Right ventricle myocardium inferior (tissue), 1 donor: ENCODE measurements at places on chromosomes 5 and 9.

DNA sequence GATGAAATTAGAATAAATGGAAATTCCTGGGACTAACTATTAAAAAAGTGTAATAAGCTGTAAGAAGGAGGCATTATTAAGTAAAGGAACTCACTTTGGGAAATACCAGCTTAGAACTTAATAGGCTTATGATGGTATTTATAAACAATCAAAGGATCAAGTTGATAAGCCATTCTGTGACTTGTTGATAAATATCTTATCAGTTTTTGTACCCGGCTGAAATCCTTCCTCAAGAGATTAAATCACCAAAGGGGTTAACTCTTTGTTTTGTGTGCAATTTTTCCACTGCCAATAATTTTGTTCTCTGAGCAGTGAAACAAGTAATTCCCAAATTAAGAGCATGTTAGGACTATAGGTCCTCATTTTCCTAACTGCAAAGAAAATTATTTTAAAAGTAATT, 70.7 kb upstream of the BDP1 start:
- no peak for DNase-seq

GRCh38 chr5:142156839-142157463, 48.4 kb downstream of the NDFIP1 start:
- DNase-seq: no peak

- no peak for DNase-seq
Observed at GRCh38 chr5:163458778-163459385, 1.0 kb downstream of the NUDCD2 start.

GRCh38 chr5:114858665-114859437, 310.9 kb downstream of the TRIM36 start:
- no peak for DNase-seq

GRCh38 chr9:134618163-134618832, 23.3 kb upstream of the COL5A1 start:
- no peak for DNase-seq
